ENCODE measurements at places on chromosomes 4 and X.

DNA sequence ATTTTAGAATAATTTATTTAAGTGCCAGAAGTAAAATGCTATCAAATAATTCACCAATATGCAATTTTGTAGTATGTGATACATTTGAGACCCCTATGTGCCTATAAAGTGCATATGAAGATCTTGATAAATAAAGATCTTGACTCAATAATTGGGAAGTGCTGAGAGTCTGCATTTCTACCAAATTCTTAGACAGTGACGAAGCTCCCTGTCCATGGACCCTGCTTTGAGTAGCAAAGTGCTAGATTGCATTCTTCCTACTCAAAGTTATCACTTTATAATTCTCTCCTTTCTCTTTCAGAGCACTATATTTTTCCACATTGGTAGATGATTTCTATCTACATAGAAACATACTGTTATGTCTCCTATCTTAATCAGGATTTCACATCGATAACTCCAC is 1393.9 kb downstream of the ARAP2 start:
- H3K27me3 ChIP-seq: no peaks in the 10 kb centered on the region
- no peak overlapping the region for H3K27ac ChIP-seq
- H3K36me3 ChIP-seq: no peaks in the 10 kb centered on the region
- H3K4me3 ChIP-seq: no peak overlapping the region
- DNase-seq: no peak

DNA sequence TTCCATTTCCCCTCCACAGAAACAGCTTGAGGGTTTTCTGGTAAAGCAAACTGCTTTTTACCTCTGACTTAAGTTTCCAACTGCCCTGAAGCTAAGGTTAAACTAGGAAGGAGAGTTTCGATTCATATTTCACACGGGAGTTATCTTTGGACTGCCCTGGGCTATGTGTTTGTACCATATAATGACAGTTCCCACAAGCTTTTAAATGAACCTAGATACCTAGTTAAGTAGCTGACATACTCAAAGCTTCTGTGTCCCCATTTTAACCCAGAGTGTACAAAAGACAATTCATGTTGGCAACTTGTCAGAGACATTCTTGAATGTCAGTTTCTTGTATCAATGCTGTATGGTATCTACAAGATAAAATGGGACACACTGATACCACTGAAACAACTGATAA is 1296.6 kb upstream of the IGFBP7 start:
- no peak overlapping the region for H3K27ac ChIP-seq
- no peak overlapping the region for H3K4me3 ChIP-seq
- H3K4me1 ChIP-seq: no peaks in the 10 kb centered on the region
- no peak for DNase-seq

DNA sequence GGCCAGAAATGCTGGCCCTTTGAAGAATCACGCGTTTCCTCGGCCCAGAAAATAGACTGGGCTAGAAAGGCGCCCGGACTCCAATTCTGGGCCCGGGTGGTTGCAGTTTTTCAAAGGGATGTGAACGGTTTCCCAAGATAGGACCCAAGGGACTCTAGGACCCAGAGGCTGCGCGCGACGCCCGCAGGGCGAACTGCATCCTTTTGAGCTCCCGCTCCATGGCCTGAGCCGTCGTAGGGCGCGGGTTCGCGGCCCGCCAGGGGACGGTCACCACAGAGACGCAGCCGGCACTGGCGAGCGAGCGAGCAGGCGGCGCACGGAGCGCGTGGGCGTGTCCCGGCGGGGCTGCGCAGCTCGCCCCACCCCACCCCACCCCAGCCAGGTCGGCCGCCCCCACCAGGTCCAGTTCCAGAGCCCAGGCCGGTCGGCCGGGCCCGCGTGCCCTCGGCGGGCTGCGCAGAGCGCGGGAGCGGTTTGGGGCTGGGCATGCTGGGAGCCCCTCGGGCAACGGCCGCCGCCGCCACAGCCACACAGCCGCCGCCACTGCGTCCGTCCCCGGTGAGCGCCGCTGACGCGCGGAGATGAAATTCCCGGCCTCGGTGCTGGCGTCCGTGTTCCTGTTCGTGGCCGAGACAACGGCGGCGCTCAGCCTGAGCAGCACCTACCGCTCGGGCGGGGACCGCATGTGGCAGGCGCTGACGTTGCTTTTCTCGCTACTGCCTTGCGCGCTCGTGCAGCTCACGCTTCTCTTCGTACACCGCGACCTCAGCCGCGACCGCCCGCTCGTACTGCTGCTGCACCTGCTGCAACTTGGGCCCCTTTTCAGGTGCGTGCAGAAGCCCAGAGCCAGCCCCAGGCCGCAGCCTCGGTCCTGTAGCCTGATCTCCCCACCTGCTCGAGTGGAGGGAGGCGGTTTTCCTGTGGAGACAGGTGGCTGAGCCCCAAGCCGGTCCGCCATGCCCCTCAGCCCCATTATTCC is at the start of gene XK:
XK (plus strand) TSS at position 411 of the 979 bp plus-strand sequence; CDS start at position 582, 171 bp downstream.
- peak within 1 kb of the TSS; percentile 64 for H3K4me3 ChIP-seq
- H3K36me3 ChIP-seq: no peaks in the 10 kb centered on the region
- H3K27me3 ChIP-seq: no peaks in the 10 kb centered on the region
- H3K27ac ChIP-seq: peak within 1 kb of the TSS; percentile 87

GRCh38 chr4:94302191-94302590 is 40.4 kb downstream of the HPGDS start:
- no peaks in the 10 kb centered on the region for H3K27me3 ChIP-seq
- no peak overlapping the region for H3K4me3 ChIP-seq
- no peak for DNase-seq
- H3K36me3 ChIP-seq: no peaks in the 10 kb centered on the region
- H3K27ac ChIP-seq: no peak overlapping the region

DNA sequence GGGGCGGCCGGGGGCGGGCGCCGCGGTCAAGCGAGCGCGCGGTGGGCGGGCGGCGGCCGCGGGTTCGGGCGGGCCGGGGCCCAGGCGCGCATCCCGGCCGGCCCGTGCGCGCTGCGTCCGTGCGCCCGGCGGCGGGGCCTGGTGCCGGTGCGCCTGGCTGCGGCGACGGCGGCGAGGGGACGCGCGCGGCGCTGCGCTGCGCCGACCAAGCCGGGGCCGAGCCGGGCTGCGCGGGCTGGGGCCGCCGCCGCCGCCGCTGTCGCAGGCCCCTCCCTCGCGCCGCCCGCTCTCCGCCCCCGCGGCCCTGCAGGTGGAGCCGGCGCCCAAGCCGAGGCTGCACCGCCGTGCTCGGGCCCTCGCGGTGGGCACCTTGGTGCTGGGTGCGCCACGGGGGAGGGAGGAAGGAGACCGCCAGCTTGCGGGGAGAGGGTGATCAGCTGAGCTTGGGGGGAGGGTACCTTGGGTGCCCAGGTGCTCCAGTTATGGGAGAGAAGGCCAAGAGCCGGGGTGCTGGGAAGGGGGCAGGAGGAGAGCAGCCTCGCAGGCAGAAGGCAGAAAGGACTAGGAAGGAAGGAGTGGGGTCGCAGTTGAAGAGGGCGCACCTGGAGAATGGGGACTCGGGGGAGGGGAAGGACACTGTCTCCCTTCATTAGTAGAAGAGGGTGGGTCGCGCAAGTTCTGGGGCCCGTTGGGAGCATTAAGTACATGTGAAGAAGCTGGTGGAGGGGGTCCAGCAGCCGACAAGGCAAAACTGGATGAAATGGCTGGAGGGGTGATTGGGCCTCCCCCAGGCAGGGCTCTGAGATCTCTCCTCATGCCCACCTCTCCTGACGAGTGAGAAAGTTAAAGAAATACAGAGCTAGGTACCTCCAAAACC is at the start of gene PPP2R2C:
PPP2R2C (minus strand) TSS at position 228 of the 877 bp plus-strand sequence. CDS start 385 bp downstream, outside the sequence.
- no peak for DNase-seq
- no peak within 1 kb of the TSS for H3K4me3 ChIP-seq
- H3K27ac ChIP-seq: no peak within 1 kb of the TSS

GRCh38 chrX:21974011-21974385 is 33.5 kb downstream of the SMS start:
- H3K36me3 ChIP-seq: no peaks in the 10 kb centered on the region
- DNase-seq: no peak
- no peak overlapping the region for H3K4me3 ChIP-seq
- no peak overlapping the region for H3K27ac ChIP-seq
- H3K27me3 ChIP-seq: no peaks in the 10 kb centered on the region

DNA sequence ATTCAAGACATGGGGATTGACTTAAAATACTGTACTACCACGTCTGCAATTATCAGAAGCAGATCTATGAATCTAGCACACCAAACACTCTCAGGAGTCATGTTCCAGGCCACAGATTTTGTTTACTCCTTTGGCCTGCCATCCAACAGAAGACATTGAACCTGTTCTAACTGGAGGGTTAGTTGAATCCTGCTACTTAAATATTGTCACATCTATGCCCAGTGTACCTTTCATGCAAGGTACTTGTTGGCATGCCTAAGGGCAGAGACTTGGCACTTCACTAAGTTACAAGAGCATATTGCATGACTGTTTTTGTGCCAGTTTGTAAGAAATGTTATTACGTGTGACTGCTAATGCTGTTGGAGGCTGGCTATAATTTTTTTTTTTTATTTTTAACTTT is 126.9 kb upstream of the BCOR start:
- H3K27ac ChIP-seq: no peak overlapping the region
- H3K4me1 ChIP-seq: no peaks in the 10 kb centered on the region
- H3K36me3 ChIP-seq: no peaks in the 10 kb centered on the region
- no peak for DNase-seq

GRCh38 chr4:8515316-8516060 is 64.7 kb upstream of the GPR78 start:
- no peaks in the 10 kb centered on the region for H3K36me3 ChIP-seq
- peaks cover 6% of the 10 kb centered on the region for H3K27me3 ChIP-seq
- DNase-seq: no peak
- no peak overlapping the region for H3K4me3 ChIP-seq

Data from gastrocnemius medialis (tissue), 4 donors.